ENCODE measurements at places on chromosomes 12 and 14.

DNA sequence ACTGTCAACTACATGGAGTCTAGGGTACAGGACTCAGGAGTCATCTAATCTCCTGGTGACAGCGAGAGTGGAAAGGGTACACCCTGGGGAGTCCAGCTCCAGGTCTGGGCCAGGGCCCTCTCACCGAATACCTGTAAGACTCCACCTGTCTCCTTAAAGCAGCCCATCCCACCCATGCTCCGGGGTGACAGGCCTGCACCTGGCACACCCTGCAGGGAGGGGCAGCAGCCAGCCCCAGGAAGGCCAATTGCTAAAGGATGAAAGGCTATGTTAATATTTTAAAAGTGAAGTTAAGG lies 45.5 kb downstream of the STX2 start:
- DNase-seq, result no peak

DNA sequence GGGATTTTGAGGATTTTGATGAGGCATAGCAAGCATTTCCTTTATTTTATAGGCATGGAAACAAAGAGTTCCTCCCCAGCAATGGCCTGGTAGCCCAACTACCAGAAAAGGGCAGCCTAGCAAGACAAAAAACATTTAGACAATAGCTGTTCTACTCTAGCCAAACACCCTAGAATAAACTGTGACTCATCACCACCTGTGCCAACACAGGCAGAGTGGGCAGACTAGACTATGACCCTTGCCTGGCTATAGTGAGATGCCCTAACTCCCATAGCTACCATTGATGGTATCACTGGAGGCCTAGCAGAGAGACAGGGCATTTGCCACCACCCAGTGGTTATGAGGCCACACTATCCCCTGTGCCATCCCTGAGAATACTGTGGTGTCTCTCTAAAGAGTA lies 15.5 kb upstream of the CCER1 start:
- DNase-seq, result no peak

- DNase-seq, result no peak
Measured at GRCh38 chr14:102998393-102998792, 59.0 kb downstream of the CDC42BPB start.

- no peak for DNase-seq
Measured at GRCh38 chr12:56955631-56956256, 1.7 kb downstream of the RDH16 start.

GRCh38 chr12:68613209-68613904 lies 2.7 kb downstream of the RAP1B start:
- DNase-seq, result no peak

GRCh38 chr12:21939435-21939834 lies 1.8 kb downstream of the ABCC9 start:
- no peak for DNase-seq

DNA sequence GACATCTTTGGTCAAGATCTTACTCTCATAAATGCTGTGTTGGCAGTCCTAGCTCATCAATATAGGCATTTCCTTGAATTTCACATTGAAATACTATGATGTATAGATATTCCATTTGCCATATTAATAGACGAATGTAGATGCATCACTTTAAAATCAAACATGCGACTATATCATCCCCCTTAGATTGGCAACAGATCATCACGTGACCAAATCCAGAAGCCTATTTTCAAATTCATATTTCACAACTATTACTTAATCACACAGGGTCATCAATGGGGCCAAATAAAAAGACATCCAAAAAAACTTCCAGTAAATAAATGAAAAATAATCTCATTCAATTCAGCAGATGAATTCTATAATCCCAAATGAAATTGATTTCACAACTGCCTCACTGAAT lies 15.3 kb downstream of the LMO3 start:
- DNase-seq, result no peak

DNA sequence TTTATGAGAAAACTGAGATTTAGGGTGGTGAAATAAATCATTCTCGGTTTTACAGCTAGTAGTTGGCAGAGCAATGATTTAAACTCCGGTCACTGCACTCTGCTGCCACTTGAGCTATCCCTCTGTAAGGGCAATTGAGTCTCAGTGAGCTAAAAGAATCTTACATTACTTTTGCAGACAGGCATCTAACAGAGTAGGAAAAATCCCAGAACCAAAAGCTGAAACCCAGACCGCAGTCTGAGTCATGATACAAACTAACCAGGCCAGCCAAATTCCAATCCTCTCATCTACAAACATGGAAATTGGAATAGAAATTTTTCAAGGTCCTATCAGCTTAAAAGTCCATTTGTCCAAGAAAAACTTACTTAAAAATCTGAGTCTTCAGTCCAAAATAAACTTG lies 73.7 kb downstream of the ANKS1B start:
- no peak for DNase-seq

GRCh38 chr14:65079768-65080167 lies 22.5 kb downstream of the MAX start:
- no peak for DNase-seq

- peak; percentile 7 for DNase-seq
Measured at GRCh38 chr12:45170456-45171042, 45.3 kb upstream of the ANO6 start.

GRCh38 chr14:99321236-99321925 lies 49.4 kb upstream of the BCL11B start:
- DNase-seq, result no peak

DNA sequence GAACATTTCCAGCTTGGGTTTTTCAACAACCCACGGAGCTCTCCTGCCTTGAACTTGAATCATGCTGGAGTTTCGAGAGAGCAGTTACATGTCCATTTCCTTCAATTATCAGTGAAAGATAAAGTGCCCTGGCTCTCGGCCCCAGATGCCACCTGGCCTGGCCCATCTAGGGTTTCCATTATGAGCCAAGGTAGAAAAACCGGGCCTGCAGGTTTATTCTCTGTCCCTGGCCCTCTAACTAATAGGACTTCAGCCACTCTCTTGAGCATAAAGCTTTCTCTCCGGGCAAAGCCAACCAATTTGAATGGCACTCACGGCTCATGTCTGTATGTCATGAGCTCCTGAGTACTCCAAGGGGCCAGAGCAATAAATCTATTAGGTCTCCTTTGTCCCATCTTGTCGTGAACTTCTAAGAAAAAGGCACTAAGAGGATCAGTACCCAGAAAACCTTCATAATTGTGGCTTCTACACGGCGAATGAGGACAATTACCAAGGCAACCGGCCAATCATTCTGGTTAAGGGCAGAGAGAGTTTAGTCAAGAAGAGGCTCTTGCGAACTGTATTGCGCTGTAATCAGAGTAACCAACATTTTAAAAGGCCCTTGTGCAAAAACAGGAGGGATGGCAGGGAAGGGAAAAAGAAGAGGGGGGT lies 392.3 kb downstream of the MED13L start:
- DNase-seq, result peak; percentile 98

GRCh38 chr14:69700575-69700974 lies 66.4 kb upstream of the SRSF5 start:
- no peak for DNase-seq

GRCh38 chr12:72647139-72647538 lies 375.0 kb downstream of the TRHDE start:
- no peak for DNase-seq

- no peak for DNase-seq
Measured at GRCh38 chr12:110948041-110948440, 27.7 kb upstream of the MYL2 start.

- no peak for DNase-seq
Measured at GRCh38 chr12:22529281-22530060, 14.9 kb downstream of the C2CD5 start.

DNA sequence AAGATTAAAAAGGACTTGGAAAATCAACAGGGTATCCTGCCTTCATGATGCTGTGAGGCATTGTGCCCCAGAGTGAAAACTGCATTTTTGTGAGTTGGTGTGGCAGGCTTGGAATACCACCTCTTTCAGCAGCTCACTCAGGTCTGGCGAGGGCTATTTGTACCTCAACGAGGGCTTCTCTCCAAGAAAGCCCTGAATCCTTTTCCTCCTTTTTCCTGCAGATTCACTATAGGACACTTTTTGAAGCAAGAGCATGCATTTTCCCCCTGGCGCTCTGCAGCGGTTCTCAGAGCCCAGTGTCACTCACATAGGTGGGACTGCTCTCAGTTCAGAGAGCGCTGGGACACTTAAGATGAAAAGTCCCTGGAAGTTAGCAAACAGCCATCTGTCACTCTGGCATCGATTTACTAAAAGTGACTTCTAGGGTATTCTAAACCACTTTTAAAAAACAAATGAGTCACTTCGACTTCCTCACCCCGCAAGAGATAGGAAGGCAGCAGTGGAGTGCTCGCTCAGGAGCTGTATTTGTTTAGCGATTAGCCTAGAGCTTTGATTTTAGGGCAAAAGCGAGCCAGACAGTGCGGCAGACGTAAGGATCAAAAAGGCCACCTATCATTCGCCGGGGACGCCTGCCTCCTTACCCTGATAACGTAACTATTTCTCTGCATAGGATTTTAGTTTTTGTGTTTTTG lies 782 bp upstream of the LGR5 start:
- no peak for DNase-seq

DNA sequence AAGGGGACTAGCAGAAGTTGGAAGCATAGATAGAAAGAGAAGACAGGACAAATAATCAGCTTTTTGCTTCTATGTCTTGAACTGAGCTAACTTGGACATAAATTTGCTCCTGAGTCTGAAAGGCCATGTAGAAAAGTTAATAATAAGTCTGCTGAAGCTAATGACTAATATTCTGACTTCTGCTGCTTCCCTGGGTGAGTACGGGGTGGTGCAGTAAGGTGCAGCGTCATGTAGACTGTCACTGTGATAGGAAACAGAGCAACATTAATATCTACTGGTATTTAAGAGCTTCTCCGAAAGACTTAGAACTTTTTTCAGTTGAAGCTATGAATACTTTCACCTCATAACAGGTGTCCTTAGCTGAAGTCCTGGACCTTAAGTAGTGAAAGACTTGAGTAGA lies 34.1 kb upstream of the CPM start:
- no peak for DNase-seq

DNA sequence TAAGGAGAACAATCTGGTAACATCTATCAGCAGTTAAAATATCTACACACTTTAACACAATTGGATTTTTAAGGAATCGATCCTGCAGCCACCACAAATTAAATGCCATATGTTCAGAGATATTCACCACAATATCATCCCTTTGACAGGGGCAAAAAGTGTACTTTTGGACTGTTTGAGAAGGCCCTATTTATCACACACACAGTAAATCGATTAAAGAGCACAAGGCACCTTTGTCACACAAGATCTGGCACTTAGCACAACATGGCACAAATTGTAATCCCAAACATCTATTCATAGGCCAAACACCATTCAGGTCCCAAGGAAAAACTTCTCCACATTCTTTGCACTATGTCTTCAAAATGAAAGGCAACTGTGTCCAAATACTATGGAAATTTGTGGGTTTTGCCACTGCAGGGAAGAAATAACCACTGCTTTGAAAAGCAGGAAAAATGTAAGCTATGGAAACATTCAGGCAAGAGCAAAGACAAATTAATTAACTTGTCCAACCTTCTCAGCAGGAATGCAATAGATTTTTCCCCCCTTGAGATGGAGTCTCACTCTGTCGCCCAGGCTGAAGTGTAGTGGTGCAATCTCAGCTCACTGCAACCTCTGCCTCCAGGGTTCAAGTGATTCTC lies 282.5 kb upstream of the TMPO start:
- no peak for DNase-seq

DNA sequence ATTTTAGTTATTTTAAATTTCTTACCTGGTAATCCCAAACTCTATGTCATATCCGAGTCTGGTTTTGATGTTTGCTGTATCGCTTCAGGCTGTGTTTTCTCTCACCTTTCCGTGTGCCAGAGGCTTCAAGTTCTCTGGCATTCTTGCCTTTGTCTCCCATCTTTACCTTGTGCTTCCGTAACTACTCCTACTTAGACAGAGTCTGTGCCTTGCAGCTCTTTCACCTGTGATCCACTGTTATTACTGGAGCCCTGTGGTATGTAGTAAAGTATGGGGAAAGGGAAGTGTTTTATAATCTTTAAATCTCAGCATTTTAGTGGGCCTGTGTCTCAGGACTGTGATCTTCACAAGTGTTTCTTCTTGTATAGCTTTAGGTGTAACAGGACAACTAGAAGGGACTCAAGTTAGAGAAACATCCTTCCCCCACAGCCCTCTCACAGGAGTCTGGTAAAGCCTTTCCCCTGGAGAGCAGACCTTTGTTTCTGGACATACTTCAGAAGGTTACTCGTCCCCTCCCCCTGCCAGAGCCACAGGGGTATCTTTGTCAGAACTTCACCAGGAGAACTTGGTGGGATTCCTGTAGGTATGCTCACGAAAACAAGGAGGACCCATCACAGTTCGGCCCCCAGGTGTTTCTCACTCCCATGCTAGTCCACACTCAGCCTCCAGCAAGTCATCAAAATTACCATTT lies 11.1 kb downstream of the IFNG start:
- no peak for DNase-seq

DNA sequence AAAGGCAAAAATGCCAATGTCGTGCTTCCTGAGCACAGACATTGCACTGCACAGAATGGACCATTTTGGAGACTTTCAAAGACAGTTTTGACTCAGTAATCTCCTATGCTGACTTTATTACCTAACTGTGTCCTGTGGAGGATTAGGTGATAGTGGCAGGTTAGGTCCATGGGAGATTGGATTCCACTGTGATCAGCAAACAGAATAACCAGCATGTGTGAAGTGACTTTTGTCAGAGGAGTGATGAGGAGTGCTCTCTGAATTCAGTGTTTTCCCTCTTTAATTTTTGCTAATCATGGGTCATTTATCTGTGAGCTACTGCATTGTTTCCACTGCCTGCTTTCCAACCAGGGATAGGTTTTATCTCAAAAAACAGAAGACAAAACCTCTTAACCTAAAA lies 662.5 kb downstream of the DIO2 start:
- DNase-seq, result no peak

- no peak for DNase-seq
Measured at GRCh38 chr14:99679543-99679942, 4.6 kb upstream of the CYP46A1 start.

- no peak for DNase-seq
Measured at GRCh38 chr14:39772627-39773026, 340.4 kb upstream of the FBXO33 start.

DNA sequence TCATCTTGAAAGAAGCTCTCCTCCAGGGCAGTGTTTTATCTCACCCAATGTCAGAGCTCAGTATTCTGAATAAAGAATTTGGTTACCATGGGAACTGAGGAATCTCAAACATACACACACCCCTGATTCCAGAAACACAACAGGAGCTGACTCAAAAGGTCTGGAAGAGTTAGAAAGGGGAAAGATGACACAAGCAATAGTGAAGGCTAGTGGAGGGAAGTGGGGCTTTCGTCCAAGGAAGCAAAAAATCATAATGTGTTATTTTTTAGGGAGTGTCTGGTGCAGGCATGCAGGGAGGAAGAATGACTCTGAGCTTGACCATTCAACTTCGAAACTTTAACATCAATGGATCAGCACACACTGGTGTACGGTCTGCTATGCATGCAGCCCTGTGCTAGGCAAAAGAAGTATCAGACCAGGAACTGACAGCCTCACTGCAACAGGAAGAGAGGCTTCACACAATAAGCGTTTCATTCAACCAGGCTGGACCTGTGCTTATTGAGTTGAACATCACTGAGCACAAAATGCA lies 20.3 kb downstream of the HEBP1 start:
- DNase-seq, result no peak

DNA sequence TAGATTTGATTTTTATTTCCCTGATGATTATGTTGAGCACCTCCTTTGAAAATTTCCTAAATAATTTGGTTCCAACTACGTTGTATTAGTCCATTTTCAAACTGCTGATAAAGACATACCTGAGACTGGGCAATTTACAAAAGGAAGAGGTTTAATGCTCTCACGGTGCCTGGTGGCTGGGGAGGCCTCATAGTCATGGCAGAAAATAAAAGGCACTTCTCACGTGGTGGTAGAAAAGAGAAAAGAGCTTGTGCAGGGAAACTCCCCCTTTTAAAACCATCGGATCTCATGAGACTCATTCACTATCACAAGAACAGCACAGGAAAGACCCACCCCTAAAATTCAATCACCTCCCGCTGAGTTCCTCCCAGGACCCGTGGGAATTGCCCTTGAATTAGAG lies 372.3 kb downstream of the RPL10L start:
- no peak for DNase-seq

Measured in NCI-H510A (cell line).